Ovary (tissue), 10 donors: ENCODE measurements at places on chromosomes 11 and 22. TPM values are rescaled to one million over a fixed set of nuclear protein-coding genes. Genes with fewer than 3 reads are reported as not detected.
A peak's percentile ranks its signal among the peaks of the same experiment; 100 is the strongest.

- H3K27me3 ChIP-seq: no peaks in the 10 kb centered on the region
- peak overlapping the region; percentile 20 for H3K27ac ChIP-seq
- H3K4me1 ChIP-seq: peaks cover 30% of the 10 kb centered on the region
- H3K36me3 ChIP-seq: no peaks in the 10 kb centered on the region
- H3K4me3 ChIP-seq: no peak overlapping the region
Observed at GRCh38 chr11:76772100-76772782, 10.9 kb upstream of the TSKU start.

DNA sequence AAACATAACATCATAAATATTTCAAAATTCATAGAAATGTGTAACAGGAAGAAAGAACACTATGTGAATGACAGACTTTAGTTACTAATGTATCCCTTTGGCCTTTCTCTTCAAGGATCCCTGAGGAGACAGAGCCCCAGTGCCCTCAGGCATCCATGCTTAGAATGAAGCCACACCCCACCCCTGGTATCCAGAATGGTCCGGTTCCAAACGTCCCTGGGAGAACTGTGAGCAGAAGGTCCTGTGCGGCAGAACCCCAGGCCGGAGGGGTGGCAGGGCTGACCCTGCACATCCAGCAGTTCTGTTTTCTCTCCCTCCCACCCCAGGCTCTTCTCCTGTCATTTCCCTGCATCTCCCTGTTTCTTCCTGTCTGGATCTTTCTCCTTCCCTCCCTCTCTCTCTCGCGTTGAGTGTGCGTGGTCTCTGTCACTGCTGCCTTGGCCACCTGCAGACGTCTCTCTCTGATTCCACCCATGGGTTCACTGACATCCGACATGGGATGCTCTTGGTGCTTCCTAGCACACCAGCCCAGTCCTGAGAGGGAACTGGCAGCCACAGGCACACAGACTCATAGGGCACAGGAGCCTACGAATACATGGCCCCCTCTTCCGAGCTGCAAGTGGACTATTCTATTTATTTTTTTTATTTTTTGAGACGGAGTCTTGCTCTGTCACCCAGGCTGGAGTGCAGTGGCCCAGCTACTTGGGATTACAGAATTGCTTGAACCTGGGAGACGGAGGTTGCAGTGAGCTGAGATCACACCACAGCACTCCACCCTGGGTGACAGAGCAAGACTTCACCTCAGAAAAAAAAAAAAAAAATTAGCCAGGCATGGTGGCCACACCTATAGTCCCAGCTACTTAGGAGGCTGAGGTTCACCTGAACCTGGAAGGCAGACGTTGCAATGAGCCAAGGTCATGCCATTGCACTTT, 5.7 kb downstream of the RFPL1 start:
- no peak for DNase-seq
- no peaks in the 10 kb centered on the region for H3K27me3 ChIP-seq
- H3K27ac ChIP-seq: no peak overlapping the region
- H3K4me1 ChIP-seq: no peaks in the 10 kb centered on the region
- H3K4me3 ChIP-seq: no peak overlapping the region
- no peaks in the 10 kb centered on the region for H3K36me3 ChIP-seq

DNA sequence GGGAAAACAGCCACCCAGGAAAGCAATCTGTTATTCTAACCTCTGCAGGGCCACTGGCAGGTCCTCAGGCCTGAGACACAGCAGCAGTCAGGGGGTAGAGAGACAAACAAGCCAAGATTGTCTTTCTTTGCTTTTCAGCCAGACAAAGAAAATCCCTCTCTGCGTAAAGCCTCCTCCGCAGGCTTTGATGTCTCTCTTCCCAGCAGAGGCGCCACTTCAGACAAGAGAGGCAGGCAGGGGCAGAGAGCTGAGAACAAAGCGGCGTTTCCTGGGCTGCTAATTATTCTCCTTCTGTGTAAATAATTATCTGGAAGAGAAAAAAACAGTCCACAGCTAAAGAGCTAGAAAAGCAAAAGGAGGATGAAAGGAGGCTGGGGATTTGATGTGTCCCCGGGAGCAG, 102.7 kb upstream of the SEZ6L start:
- H3K4me3 ChIP-seq: no peak overlapping the region
- no peaks in the 10 kb centered on the region for H3K4me1 ChIP-seq
- H3K27me3 ChIP-seq: no peaks in the 10 kb centered on the region
- H3K27ac ChIP-seq: no peak overlapping the region
- H3K36me3 ChIP-seq: no peaks in the 10 kb centered on the region

DNA sequence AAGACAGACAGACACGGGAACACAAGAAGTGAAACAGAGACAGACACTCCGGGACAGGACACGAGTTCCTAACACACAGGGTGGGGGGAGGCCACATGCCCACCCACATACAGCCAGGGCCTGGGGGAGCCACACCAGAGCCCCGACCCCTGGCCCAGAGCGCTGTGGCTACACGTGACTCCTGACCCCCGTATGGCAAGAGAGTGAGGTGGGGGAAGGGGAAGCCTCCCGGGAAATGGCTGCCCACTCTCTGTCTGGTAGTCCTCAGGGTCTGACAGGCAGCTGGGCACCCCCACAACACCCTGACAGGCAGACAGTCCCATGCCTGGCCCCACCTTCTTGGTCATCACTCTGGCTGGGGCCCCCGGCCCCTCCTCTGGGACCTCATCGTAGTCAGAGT, 38.6 kb upstream of the PDE2A start:
- no peaks in the 10 kb centered on the region for H3K36me3 ChIP-seq
- peaks cover 4% of the 10 kb centered on the region for H3K4me1 ChIP-seq
- no peaks in the 10 kb centered on the region for H3K27me3 ChIP-seq
- no peak overlapping the region for H3K4me3 ChIP-seq
- no peak for DNase-seq

Gene OR8D4
- total RNA-seq: 1.8 TPM

Gene TREH
- total RNA-seq: not detected

Gene SCGB2A2
- not detected for total RNA-seq

DNA sequence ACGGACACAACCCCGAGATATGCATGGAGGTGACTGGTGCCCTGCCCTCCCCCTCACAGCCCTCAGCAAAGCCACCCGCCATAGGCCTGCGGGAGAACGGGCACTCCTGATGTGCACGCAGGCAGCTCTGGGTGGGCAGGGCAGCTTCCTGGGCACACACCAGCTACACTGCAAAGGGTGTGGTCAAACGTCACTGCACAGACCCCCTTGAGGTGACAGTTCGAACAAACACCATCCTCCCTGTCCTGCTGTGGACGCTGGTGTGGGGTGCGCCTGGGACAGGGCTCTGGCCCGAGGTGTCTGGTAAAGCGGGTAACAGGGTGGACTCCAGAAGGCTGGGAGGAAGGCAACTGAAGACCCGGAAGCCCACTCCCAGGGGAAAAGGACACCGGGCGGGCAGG, 21.9 kb upstream of the MOB2 start:
- H3K4me3 ChIP-seq: no peak overlapping the region
- peaks cover 27% of the 10 kb centered on the region for H3K4me1 ChIP-seq
- no peaks in the 10 kb centered on the region for H3K27me3 ChIP-seq
- no peak for DNase-seq
- no peak overlapping the region for H3K27ac ChIP-seq
- H3K36me3 ChIP-seq: no peaks in the 10 kb centered on the region

DNA sequence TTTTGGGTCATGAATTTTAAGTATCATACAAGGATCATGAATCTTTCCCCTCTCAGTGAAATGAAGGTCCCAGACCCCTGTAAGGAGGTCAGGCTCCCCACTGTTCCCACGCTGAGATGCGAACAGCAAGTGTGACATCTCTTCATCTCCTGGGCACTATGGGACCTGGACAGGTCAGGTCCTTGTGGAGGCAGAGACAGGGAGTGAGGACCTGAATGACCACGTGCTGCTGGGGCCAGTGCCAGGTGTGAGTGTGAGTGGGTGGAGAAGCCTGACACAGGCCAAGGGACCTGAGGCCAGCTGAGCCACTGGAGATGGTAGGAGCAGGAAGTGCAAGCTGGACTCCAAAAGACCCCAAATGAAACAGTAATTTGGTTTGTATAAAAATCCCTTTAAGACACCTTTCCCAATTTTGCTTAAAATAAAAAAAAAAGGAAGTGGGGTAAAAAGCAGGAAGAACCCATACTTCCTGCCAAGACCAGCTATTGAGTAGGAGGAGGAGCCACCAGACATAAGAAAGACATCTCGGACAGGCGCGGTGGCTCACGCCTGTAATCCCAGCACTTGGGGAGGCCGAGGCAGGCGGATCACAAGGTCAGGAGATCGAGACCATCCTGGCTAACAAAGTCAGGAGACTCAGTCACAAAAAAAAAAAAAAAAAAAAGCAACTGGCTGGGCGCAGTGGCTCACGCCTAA, 35.4 kb upstream of the SERPIND1 start:
- no peaks in the 10 kb centered on the region for H3K36me3 ChIP-seq
- H3K4me1 ChIP-seq: no peaks in the 10 kb centered on the region
- no peak overlapping the region for H3K27ac ChIP-seq
- no peak overlapping the region for H3K4me3 ChIP-seq

DNA sequence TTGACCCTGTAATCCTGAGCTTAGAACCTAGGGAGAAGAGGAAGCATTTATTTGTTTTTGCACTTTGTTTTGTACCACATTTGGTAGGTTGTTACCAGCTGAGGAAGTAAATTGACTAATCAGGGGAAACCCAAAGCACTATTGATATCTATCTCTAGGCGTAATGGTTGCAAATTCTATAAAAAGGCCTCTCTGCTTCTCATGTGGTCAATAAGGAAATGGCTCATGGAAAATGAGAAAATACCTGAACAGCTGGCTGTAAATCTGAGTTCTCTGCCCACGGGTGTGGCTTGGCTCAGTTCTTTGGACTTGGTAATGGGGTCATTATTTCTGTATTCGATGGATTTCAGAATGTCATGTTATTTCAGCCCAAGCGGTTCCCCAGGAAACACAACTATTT, 42.4 kb downstream of the BARX2 start:
- H3K36me3 ChIP-seq: no peaks in the 10 kb centered on the region
- DNase-seq: no peak
- H3K27me3 ChIP-seq: no peaks in the 10 kb centered on the region
- H3K27ac ChIP-seq: no peak overlapping the region
- H3K4me3 ChIP-seq: no peak overlapping the region

DNA sequence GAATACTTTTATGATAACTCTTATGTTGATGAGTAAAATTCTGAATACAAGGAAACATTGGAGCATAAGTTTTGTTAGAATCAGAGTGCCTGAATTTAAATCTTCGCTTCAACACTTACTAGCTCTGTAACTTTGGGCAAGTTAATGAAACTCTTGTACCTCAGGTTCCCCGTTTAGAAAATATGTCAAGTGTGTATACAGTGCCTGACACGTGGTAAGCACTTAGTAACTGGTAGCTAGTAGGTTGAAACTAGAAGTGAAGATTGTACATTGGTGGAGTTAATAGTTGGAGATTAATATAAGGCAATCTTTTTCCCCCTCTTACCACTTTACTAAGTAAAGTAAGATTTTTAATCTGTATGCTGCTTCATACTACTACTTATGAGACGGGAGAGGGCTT, 24.8 kb upstream of the NAT10 start:
- H3K4me1 ChIP-seq: no peaks in the 10 kb centered on the region
- H3K36me3 ChIP-seq: no peaks in the 10 kb centered on the region
- H3K4me3 ChIP-seq: no peak overlapping the region
- H3K27me3 ChIP-seq: no peaks in the 10 kb centered on the region

Gene FGF19
- total RNA-seq: not detected

Gene SYT13
- 1.0 TPM for total RNA-seq

DNA sequence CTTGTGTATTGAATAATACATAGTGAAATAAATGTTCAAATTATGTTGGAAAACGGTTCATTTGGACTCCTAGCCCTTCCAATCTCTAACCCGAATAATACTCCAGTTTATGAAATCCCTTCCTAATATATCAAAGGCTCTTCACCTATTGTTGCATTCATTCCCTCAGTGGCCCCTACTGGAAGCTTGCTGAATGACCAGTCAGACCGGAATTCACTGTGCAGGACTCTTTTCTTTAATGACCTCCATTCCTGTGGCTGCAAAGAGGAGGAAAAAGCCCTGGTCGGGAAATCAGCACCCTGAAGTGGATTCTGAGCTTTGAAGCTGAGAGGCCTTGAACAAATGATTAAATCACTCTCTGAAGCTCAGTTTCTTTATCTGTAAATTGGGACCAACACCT, 19.1 kb upstream of the RCN1 start:
- DNase-seq: no peak
- no peaks in the 10 kb centered on the region for H3K36me3 ChIP-seq
- H3K27me3 ChIP-seq: no peaks in the 10 kb centered on the region
- H3K4me1 ChIP-seq: no peaks in the 10 kb centered on the region
- no peak overlapping the region for H3K27ac ChIP-seq
- no peak overlapping the region for H3K4me3 ChIP-seq

DNA sequence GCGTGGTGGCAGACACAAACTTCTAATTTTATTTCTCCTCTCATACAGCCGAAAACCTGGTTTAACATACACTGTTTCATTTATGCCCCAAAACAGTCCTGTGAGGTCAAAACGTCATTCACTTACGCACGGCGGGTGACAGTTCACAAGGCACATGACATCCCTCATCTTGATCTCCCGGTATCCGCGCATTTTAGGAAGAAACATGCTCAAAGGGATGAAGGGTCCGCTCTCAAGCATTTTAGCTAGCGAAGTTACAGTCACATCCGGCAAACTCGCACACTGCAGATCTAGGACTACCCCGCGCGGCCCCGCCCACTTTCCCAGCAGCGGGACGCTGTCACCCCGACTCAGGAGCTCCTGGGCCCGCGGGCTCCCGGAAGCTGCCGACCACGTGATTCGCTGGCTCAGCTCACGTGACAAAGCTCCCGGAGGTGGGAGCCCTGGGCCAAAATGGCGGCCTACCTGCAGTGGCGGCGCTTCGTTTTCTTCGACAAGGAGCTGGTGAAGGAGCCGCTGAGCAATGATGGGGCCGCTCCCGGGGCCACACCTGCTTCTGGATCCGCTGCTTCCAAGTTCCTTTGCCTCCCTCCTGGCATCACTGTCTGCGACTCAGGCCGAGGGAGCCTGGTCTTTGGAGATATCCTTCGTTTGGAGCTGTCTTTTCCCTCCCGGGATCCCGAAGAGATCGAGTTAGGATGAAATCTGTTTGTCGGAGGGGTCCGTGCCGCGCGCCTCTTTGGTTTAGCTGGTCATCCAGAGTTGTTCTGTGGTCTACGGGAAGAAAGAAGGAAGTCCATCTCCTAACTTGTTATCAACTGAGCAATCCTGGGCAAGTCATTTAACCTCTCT, at the start of gene VPS11:
VPS11 (plus strand) TSS at position 448 of the 852 bp plus-strand sequence; CDS start at position 454, 6 bp downstream.
- H3K4me1 ChIP-seq: no peaks in the 10 kb centered on the region
- H3K27me3 ChIP-seq: no peaks in the 10 kb centered on the region
- H3K27ac ChIP-seq: peak within 1 kb of the TSS; percentile 78
- DNase-seq: peak; percentile 97

- H3K36me3 ChIP-seq: no peaks in the 10 kb centered on the region
- H3K4me1 ChIP-seq: peaks cover 1% of the 10 kb centered on the region
- no peak overlapping the region for H3K27ac ChIP-seq
- DNase-seq: no peak
Observed at GRCh38 chr11:33040862-33041453, 1.6 kb downstream of the TCP11L1 start.

DNA sequence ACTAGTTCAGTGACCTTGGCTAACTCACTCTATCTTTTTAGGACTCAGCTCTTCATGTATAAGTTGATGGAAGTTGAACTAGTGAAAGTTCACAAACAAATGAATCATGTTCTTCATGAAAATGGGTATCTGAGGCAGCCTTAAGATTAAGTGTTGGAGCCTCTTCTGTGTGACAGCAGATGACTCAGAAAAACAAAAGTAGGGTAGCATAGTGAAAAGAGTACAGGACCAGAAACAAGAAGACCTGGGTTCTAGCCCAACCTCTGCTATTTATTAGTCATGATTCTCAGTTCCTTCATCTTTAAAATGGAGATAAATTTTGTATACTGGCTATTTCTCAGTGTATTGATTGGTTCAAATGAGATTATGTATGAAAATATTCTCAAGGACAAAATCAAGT, 60.2 kb downstream of the USP35 start:
- peaks cover 24% of the 10 kb centered on the region for H3K4me1 ChIP-seq
- H3K27me3 ChIP-seq: no peaks in the 10 kb centered on the region
- no peak overlapping the region for H3K4me3 ChIP-seq
- no peak overlapping the region for H3K27ac ChIP-seq
